ENCODE measurements at places on chromosomes 1 and 21.

DNA sequence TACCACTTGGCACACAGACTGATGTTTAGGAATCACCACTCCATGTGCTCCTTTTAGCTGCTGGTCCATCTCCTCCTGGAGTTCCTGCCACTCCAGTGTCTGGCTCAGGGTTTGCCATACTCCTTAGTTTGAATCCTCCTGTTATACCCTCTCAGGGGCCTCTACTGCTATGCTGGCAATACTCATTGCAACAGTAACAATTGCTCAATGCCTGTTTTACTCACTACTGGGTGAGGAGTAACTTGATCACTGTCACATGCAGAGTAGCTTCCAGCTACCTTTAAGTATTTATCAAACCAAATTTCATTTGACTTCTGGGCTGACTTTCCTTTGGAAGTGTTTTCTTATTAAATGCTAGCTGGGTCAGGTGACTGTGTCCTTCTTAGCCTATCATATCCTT lies 107.2 kb upstream of the WLS start:
- peak; percentile 41 for DNase-seq

- DNase-seq = no peak
Measured at GRCh38 chr1:222914861-222915632, 100.2 kb downstream of the DISP1 start.

GRCh38 chr1:46587069-46587468 lies 17.0 kb downstream of the MKNK1 start:
- DNase-seq = peak; percentile 4

DNA sequence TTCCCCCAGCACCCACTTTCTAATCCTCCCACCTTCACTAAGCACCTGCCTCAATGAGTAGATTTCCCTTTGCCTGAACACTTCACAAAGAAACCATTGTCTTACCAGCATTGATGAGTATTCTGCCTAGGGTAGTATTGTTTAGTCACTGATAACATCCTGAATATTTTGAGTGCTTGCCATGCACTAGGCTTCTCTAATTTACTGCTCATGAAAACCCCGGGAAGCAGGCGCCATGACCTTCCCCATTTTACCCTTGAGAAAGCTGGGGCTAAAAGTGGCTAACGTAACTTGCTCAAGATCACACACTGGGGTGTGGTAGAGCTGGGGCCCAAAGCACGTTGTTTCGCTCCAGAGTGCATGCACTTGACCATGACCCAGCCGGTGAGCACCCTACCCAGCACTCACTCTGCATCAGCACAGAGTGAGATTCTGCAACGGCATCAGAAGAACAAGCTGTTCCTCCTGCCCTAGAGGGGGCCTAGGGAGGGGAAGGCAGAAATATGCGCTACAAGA lies 10.6 kb upstream of the F3 start:
- no peak for DNase-seq

GRCh38 chr21:41419921-41420862 lies 5.8 kb upstream of the MX1 start:
- peak; percentile 47 for DNase-seq

DNA sequence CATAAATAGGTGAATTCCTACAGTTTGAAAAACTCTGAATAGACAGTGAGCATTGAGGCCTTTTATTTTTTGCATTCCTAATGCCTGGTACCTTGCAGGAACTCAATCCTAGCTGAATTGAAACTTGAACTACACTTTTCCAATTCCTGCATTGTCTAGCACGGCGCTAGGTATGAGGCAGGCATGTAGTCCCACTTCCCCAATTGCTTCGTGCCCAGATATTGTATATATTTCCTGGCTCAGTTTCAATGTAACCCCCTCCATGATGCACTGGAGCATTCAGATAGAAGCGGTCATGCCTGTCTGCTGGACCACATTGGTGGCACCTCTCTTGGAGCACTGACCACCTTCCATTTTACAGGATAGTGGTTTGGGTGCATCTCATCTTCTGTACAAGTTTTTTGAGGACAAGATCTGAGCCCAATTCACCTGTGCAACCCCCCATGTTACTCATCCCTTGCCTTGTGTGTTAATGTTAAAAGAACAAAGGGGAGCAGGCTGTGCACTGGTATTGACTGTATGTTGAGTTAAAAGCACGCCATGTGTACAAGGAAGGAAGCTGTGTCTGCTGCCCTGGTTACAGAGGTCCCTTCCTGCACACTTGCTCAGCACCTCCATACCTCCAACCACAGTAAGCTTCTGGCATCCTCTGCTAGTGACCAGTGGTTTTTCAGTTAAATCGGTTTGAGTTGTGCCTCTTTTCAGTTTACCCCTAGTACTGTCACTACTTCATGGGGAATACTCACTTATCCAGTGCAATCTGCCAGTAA lies 10.0 kb upstream of the RAB7B start:
- peak; percentile 25 for DNase-seq

DNA sequence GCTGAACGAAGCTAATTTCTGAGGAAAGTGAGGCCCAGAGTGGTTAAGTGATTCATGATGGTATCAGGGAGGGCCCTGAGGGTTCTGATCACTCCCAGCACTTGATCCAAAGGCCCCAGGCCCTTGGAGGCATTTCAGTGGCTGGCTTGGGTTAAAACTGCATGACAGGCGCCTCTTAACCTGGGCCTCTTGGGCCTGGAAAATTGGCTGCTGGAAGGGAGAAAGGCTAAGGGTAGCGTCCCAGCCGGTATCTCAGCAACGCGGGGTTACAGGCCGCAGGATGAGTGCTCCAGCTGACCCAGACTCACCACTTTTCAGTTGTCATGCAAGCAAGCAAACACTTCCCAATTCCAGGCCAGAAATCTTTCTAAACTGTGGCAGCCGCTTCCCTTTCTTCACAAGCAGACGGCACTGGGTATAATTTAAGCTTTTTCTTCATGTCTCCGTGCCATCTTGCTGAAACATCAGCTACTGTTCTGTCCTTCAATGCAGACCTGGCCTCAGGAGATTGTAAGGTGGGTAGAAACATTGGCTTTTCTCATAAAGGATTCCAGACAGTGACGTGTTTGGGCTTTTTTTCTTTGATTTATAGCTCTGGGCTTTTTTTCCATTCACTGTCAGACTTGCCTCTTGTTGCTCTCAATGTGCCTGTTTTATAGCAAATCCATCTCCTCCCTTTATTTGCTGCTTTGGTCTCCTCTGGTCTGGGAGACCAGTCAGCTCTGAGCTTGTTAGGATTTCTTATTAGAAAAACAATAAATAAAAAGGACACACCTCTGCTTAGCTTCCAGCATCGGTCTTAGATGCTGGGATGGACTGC lies 229.1 kb downstream of the KCNJ6 start:
- DNase-seq = no peak

DNA sequence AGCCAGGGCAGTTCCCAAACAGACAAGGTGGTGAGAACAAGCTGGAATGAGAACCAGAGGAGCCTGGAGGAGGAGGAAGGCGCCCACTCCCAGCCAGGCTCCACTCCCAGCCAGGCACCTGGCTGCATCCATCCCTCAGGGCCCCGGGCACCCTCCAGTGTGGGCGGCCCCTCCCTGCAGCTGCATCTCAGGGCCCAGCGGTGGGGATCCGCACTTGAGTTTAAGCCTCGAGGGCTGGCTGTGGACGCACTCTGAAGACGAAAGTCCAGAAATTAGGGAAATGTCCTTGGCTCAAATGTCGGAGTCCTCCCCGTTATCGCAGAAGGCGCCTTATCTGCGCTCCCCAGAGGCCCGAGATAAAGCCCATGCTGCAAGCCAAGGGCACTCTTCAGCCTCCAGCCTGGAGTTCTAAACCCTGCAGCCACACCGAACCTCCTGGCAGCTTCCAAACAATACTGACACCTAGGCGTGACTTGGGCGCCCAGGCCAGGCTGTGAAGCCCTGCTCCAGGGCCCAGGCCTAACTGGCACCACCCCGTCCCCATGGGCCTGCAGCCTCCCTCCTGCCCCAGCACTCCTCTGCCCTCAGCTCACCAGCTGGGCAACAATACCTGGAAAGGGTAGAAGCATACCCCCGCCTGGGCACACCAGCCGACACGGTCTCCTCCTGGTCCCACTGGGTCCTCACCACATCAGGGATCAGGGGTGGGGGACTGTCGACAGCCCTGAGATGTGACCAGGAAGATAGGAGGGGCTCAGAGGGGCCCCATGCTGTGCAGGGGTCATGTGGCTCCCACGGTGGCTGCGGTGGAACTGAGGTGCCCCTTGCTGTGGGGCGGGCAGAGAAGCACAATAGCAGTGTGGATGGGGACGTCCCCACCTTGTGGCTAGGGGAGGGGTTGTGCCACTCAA lies 184.8 kb upstream of the VAMP3 start:
- no peak for DNase-seq

DNA sequence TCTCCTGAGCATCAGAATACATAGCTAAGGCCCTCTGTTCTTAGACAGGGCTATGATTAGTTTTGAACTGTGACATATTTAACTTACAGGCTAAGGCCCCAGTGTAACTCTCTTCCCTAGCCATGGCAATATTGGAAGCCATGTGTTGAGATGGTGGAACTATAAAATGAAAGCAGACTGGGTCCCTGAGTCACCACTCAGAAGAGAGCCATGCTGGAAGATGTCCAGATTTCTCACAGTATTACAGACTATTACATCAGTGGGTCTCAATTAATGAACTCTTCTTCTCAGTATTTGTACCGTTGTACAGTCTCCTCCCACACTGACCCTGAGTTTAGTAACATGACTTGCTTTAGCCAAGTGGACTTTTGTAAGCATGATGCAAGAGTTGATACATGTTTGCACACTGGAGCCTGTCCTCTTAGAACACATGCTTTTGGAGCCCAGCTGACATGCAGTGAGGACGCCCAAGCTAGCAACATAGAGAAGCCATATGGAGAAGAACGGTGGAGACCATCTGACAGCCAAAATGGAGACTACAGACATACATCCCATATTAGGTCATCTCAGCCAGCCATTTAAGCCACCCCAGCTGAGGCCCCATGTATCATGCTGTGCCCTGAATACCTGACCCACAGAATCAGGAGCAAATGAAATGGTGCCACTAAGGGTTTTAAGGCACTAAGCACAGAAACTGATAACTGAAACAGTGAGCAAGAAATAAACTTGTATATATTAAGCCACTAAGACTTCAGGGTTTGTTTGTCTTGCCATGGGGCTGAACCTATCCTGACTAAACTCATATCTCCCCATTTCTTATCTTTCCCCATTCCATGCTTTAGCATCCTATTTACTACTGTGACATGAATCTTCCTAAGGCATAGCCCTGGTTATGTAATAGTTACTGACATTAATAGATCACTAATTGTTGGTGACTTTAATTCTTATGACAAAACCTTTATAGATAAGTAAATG lies 24.4 kb downstream of the TBX15 start:
- no peak for DNase-seq

DNA sequence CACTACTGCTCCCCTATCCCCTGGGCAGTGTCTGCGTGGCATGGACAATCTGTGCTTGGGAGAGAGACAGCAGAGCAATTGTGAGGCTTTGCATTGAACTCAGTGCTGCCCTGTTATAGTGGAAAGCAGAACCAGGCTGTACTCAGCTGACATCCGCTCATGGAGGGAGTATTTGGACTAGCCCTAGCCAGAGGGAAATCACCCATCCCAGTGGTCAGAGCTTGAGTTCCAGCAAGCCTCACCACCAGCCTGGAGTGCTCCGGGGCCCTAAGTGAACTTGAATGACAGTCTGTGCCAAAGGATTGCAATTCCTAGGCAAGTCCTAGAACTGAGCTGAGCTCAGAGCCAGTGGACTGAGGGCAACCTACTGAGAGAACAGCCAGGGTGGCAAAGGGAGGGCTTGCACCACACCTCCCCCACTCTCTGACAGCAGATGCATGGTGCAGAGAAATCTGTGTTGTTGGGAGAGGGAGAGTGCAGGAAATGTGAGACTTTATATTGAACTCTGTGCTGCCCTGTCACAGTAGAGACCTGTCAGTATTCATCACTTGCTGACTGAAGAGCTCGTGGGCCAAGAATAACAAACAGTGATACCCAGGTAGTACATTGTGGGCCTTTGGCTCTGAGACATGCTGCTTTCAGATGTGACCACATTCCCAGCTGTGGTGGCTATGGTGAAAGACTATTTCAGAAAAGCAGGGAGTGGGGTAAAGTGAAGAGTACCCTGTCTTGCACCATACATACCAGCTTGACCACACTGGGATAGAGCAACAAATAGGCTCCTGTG lies 107.7 kb upstream of the SLC5A9 start:
- no peak for DNase-seq

GRCh38 chr1:22428672-22429071 lies 23.0 kb upstream of the ZBTB40 start:
- no peak for DNase-seq

GRCh38 chr1:32893198-32894018 lies 7.1 kb downstream of the HPCA start:
- no peak for DNase-seq

DNA sequence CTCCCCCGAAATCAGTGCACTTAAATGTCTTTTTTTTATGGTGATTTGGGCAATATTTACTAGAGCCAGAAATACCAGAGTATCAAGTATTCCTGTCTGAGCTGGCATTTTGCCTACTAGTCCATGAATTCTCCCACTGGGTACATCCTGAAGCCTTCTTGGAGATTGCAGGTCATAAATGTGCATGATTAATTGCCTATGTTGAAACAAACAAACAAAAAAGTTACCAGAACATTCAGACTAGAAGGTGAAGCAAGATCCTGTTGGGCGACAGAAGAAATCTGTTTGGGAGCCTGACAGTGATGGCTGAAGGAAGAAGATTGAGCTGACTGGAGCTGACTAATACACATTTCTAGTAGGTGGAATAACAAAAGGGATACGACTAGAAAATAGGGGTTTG lies 127.4 kb upstream of the NRIP1 start:
- no peak for DNase-seq

GRCh38 chr21:37183749-37184148 lies 83.4 kb downstream of the VPS26C start:
- DNase-seq = no peak

DNA sequence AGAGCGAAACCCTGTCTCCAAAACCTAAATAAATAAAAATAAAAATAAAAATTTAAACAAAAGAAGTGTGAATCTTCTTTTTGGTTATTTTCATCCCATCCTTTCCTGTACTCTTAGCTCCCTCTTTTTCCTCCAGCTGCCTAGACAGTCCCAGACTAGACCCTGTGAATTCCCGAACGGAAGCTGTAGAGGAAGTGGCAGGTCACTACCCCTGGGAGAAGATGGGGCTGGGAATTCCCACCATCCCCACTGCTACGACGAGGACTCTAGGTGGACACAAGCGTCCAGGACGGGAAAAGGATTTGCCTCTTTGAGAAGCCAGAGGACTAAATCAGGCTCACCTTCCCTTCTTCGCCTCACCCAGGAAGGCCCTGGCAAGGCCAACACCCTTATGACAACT lies 12.6 kb downstream of the RHBDL2 start:
- no peak for DNase-seq

- DNase-seq = no peak
Measured at GRCh38 chr1:66443793-66444192, 90.2 kb upstream of the SGIP1 start.

GRCh38 chr1:174167265-174167803 lies 8.0 kb downstream of the RABGAP1L start:
- DNase-seq = no peak

- DNase-seq = no peak
Measured at GRCh38 chr1:1430992-1431844, 4.3 kb upstream of the VWA1 start.

DNA sequence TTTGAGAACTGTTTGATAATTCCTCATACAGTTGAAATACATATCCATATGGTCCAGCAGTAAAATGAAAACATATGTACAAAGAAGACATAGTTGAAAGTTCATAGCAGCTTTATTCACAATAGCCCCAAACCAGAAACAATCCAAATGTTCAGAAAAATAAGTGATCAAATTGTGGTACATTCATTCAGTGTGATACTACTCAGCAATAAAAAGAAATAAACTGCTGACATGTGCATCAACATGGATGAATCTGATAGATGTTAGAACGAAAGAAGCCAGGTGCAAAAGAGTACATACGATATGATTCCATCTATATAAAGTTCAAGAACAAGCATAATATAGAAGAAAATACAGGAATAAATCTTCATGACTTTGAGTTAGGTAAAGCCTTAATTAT lies 77.2 kb downstream of the EVI5 start:
- no peak for DNase-seq

Measured in AML-193 (cell line).